ENCODE measurements at places on chromosomes 4 and X.

DNA sequence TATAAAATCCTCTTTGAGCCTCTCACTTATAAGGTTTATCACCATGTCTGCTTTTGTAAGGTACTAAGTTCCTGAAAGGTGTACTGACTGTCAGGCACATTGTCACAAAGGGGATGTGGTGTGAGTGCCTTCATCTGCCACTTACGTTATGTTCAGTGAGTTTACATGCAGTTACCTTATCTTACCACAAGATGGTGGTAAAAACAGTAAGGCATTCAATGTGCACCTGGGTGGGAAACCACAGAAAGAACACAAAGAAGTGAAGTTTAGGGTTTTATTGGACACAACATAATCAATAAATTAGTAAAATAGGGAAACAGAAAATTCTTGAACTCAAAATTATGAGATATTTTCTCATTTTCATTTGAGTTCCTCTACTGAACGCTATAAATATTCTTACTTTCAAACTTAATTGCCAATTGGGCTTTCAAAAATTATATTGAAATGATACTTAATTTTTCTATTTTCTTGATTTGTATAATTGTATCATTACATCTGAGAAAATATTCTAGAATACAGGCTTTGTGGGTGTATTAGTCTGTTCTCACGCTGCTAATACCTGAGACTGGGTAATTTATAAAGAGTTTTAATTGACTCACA lies 650.8 kb downstream of the PCDH7 start:
- H3K27ac ChIP-seq, result no peak overlapping the region
- H3K27me3 ChIP-seq, result no peaks in the 10 kb centered on the region
- H3K4me3 ChIP-seq, result no peak overlapping the region
- no peak for DNase-seq

- no peak overlapping the region for H3K27ac ChIP-seq
- peaks cover 14% of the 10 kb centered on the region for H3K27me3 ChIP-seq
- H3K4me3 ChIP-seq, result no peak overlapping the region
- H3K36me3 ChIP-seq, result no peaks in the 10 kb centered on the region
Measured at GRCh38 chr4:86908251-86908657, 16.0 kb upstream of the C4orf36 start.

DNA sequence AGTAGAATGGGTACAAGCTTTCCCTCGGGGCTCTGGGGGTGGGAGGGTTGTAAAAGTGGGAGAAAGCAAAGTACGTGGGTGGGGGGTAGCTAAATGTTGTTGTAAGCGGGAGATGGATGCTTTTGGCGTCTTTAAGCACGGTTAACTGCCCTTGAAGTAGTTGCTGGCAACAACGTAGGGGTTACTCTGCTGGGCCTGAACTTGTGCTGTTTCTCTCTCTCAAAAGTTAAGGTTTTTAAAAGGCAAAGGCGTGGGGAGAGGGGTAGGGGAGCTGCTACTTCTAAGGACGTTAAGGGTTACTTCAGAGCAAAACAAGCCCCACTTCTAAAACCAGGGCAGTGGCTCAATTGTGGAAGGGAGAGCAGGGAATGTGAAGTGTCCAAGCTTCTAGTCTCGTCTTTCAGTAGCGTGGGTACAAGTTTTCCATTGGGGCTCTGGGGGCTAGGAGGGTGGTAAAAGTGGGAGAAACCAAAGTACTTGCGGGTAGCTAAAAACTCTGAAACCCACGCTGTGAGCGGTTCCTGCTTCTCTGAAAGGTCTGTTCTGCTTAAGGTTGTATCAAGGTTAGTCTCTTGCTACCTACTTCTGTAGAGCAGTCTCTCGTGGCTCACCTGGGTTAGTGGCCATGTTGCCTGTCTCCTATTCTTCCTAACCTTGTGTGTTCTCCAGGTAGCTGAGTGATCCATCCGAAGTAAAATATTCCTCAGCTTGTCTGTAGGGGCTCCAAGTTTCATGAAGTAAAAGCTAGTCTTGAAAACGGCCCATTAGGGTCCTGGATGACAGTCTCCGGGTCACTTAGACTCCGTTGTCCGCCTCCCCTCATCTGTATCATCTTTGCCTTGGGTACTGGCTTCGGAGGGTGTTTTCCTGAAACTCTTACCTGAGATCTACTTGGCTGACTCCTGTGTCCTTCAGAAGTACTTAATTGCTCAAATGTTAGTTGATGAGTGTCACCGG lies 1.7 kb upstream of the WDR1 start:
- peaks cover 13% of the 10 kb centered on the region for H3K36me3 ChIP-seq
- peak overlapping the region; percentile 97 for H3K27ac ChIP-seq
- H3K27me3 ChIP-seq, result no peaks in the 10 kb centered on the region
- peak overlapping the region; percentile 97 for H3K4me3 ChIP-seq
- H3K4me1 ChIP-seq, result peaks cover 67% of the 10 kb centered on the region
- DNase-seq, result no peak

DNA sequence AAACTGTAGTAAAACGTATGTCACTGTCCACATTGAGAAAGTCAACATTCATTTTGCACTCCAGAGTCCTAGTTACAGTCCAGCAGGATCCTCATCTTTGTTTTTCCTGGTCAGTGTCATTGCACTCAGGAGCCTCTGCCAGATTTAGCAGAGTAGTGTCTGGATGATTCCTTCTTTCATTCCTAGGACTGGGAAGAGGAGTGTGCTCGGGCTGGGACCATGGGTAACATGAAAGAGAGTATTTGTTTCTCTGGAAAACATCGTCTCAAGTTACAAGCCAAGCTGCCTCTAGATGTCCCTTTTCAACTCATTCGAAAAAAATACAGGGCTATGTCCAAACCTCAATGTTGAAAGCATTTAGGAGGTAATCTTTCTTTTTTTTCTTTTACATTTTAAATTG lies 69.9 kb upstream of the TNIP3 start:
- no peak overlapping the region for H3K4me3 ChIP-seq
- DNase-seq, result no peak
- no peak overlapping the region for H3K27ac ChIP-seq
- no peaks in the 10 kb centered on the region for H3K27me3 ChIP-seq
- H3K36me3 ChIP-seq, result no peaks in the 10 kb centered on the region

- H3K27ac ChIP-seq, result no peak overlapping the region
- H3K36me3 ChIP-seq, result no peaks in the 10 kb centered on the region
- no peaks in the 10 kb centered on the region for H3K4me1 ChIP-seq
- no peak for DNase-seq
- H3K27me3 ChIP-seq, result no peaks in the 10 kb centered on the region
Measured at GRCh38 chr4:74777531-74777930, 16.8 kb downstream of the BTC start.

DNA sequence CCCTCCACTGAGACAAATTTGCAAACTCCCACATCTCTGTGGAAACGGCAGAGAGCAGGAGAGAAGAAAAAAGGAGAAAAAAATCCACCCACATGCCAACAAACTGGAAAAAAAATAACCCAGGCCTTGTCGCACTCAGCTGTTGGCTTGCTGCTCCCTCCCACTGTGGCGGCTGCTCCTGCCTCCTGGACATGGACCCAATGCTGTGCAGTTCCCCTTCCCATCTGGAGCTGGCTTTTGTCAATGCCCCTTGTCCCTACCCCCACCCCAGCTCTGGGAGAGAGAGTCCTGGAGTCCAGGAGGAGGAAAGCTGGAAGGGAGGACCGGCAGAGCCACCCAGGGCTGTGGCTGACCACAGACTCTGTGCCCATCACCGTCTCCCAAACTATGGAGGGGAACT lies 50.8 kb upstream of the IQSEC2 start:
- DNase-seq, result no peak
- no peak overlapping the region for H3K4me3 ChIP-seq
- no peaks in the 10 kb centered on the region for H3K4me1 ChIP-seq
- no peak overlapping the region for H3K27ac ChIP-seq
- peaks cover 9% of the 10 kb centered on the region for H3K27me3 ChIP-seq

DNA sequence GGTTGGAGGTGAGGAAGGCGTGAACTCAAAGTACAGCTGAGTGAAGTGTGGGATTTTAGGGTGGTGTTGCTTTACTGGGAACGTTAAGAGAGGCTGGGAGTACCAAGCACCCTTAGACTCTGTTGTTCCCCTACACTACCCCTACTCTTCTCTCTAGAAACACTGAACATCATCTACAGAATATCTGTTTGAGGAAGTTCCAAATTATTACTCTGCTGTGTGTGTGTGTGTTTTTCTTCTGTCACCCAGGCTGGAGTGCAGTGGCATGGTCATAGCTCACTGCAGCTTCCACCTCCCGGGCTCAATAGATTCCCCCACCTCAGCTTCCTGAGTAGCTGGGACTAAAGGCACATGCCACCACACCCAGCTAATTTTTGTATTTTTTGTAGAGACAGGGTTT lies 76.7 kb upstream of the AP1S2 start:
- peaks cover 3% of the 10 kb centered on the region for H3K27me3 ChIP-seq
- no peak overlapping the region for H3K27ac ChIP-seq
- DNase-seq, result no peak
- H3K4me3 ChIP-seq, result no peak overlapping the region
- H3K36me3 ChIP-seq, result no peaks in the 10 kb centered on the region
- no peaks in the 10 kb centered on the region for H3K4me1 ChIP-seq

DNA sequence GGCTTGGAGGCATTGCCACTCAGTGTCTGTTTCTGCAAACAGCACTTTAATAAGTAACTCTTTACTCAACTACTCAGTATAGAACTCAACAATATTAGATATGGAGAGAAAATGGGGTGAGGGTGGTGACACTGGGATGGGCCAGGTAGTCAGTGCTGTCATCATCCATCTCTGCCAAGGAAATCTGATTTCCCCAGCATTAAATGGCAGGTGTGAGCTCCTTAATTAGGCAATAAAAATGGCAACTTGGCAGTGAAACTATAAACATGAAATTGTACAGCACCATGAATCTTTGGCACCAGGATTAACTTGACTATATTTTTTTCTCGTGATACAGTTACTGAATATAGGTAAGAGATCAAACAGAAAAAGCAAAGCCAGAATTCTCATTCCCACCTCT lies 146.2 kb downstream of the GLRA2 start:
- H3K4me1 ChIP-seq, result no peaks in the 10 kb centered on the region
- H3K36me3 ChIP-seq, result no peaks in the 10 kb centered on the region
- no peak overlapping the region for H3K4me3 ChIP-seq
- H3K27ac ChIP-seq, result no peak overlapping the region

DNA sequence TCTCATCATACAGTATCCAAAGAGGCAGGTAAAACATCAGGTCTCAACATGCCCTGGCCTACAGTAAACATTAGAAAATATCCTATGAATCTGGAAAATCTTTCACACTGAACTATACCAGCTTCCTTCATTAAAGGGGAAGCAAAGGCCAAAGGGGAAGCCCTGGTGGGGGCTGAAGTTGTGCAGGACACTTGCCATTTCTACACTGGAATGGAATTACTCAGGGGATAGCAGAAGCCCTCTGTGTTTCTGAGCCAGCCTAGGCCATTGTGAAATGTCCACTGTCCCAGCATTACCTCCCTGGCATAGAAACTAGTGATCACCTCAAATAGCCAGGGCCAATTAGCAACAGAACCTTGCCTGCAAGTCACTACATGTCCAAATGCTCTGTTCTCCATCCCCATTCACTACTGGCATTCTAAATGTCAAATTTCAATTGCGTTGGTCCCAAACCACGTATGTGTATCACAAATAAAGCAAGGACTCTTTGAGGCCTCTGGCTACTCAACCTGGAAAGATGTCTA lies 429.9 kb downstream of the AFF2 start:
- no peaks in the 10 kb centered on the region for H3K36me3 ChIP-seq
- H3K27ac ChIP-seq, result no peak overlapping the region
- H3K27me3 ChIP-seq, result no peaks in the 10 kb centered on the region
- DNase-seq, result no peak
- no peak overlapping the region for H3K4me3 ChIP-seq
- no peaks in the 10 kb centered on the region for H3K4me1 ChIP-seq

GRCh38 chrX:49191574-49192011 lies 5.4 kb upstream of the PRICKLE3 start:
- peak overlapping the region; percentile 34 for H3K4me3 ChIP-seq
- H3K36me3 ChIP-seq, result no peaks in the 10 kb centered on the region
- peaks cover 23% of the 10 kb centered on the region for H3K4me1 ChIP-seq
- no peak for DNase-seq
- peak overlapping the region; percentile 47 for H3K27ac ChIP-seq

DNA sequence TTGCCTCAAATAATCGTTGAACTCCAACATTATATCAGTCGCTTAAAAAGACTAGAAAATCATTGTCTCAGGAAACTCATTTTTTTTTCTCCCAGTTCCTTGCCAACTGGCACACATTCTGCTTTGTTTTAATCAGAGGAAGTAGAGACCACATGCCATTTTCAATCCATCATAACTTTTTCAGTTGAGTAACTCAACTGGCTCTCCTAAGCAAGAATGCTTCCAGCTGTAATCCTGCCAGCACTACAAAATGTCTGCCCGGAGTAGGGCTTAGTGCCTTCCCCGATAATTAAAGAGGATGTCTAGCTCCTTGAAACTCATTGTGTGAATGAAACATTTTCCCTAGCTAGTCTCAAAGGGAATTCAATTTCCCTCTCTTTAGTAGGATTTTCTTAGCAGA lies 33.0 kb downstream of the FREM3 start:
- DNase-seq, result no peak
- no peaks in the 10 kb centered on the region for H3K4me1 ChIP-seq
- H3K27ac ChIP-seq, result no peak overlapping the region
- no peaks in the 10 kb centered on the region for H3K27me3 ChIP-seq
- H3K4me3 ChIP-seq, result no peak overlapping the region

GRCh38 chr4:77229433-77229832 lies 72.4 kb downstream of the CCNG2 start:
- DNase-seq, result no peak
- H3K4me1 ChIP-seq, result no peaks in the 10 kb centered on the region
- no peaks in the 10 kb centered on the region for H3K27me3 ChIP-seq
- H3K4me3 ChIP-seq, result no peak overlapping the region
- H3K36me3 ChIP-seq, result no peaks in the 10 kb centered on the region
- H3K27ac ChIP-seq, result no peak overlapping the region

- H3K27ac ChIP-seq, result no peak overlapping the region
- no peaks in the 10 kb centered on the region for H3K4me1 ChIP-seq
- no peaks in the 10 kb centered on the region for H3K36me3 ChIP-seq
- no peak overlapping the region for H3K4me3 ChIP-seq
- no peak for DNase-seq
- H3K27me3 ChIP-seq, result peaks cover 10% of the 10 kb centered on the region
Measured at GRCh38 chr4:74092957-74093356, 6.0 kb downstream of the CXCL2 start.

GRCh38 chr4:185995665-185996064 lies 73.3 kb upstream of the TLR3 start:
- H3K36me3 ChIP-seq, result no peaks in the 10 kb centered on the region
- H3K4me3 ChIP-seq, result no peak overlapping the region
- no peaks in the 10 kb centered on the region for H3K27me3 ChIP-seq

- H3K27ac ChIP-seq, result no peak overlapping the region
- no peaks in the 10 kb centered on the region for H3K36me3 ChIP-seq
- no peaks in the 10 kb centered on the region for H3K4me1 ChIP-seq
- no peak overlapping the region for H3K4me3 ChIP-seq
Measured at GRCh38 chrX:149120459-149120858, 384.6 kb downstream of the IDS start.

Measured in T-cell (primary cell).